Activated CD4-positive, alpha-beta T cell treated with anti-CD3 and anti-CD28 coated beads, Interleukin-2, Interleukin-6, amounts not matched to agents 100 ng/mL and 50 ng/mL, durations not matched to agents 16 hours and 8 hours (primary cell): ENCODE measurements at places on chromosomes 13 and 19.

- no peak for DNase-seq
These were observed 33.6 kb upstream of the UBE2L5 start for GRCh38 chr13:30388406-30389283.

DNA sequence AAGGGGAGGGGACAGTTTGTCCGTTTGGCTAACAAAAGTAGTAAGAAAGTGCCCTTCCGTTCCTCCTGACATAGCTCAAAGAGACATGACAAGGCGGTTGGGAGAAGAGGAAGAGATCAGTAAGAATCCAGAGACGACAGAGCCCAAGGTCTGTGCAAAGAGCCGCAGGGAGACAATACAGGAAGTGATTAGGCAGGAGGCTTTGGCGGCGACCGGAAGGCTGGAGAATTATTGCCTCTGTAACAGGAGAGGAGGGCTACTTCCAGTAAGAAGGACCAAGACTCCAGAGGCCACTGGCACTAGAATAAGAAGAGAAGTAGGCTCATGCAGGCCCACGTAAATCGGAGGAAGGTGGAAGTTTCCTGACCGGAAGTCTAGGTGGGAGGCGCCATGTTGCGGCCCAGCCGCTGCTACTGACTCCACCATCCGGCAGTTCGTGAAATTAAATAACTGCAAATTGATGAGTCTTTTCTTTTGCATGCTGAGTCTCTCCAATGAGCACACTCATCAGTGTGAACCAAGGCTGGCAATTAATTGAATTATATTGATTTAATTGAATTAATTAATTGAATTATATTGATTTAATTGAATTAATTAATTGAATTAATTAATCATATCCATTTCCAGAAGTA, 9.9 kb downstream of the RFX2 start:
- DNase-seq, result peak; percentile 40

DNA sequence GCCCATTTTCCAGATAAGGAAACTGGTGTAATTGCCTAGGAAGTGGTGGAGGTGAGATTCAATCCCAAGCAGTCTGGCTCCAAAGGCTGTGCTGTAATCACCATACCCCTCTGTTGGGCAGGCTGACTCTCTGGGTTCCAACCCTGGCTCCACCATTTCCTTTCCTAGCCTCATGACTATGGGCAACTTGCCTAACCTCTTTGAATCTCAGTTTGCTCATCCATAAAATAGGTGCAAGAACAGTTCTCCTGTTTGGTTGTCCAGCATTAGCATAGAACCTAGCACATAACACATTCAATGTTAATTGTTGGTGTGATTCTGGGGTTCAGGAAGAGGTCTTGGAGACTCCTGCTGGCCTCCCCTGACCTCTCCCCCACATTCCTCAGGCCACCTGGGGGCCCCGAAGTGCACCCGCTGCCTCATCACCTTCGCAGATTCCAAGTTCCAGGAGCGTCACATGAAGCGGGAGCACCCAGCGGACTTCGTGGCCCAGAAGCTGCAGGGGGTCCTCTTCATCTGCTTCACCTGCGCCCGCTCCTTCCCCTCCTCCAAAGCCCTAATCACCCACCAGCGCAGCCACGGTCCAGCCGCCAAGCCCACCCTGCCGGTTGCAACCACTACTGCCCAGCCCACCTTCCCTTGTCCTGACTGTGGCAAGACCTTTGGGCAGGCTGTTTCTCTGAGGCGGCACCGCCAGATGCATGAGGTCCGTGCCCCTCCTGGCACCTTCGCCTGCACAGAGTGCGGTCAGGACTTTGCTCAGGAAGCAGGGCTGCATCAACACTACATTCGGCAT, 2.2 kb downstream of the ZNF576 start:
- DNase-seq, result no peak

GRCh38 chr19:5251096-5252065, 89.2 kb downstream of the PTPRS start:
- DNase-seq, result no peak

- no peak for DNase-seq
These were observed 20.3 kb downstream of the PLA2G4C start for GRCh38 chr19:48090281-48090802.

- DNase-seq, result no peak
These were observed 33.3 kb downstream of the SUGP2 start for GRCh38 chr19:18999896-19000620.

GRCh38 chr13:89034015-89034414, 1362.8 kb downstream of the SLITRK5 start:
- DNase-seq, result no peak

DNA sequence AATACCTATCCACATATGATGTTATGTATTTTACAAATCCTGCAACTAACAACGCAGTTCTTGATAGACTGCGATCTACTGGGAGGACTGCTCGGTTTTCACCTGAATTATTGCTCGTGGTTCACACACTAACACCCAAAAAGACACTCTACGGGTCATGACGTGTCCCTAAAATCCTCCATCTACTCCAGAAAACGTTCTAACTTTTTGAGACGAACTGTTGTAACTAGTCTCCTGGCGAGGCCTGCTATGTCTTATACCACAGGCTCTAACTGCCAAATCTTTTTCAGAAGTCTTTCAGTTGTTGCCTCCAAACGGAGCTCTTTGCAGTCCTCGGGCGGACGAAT, 108.2 kb downstream of the KCNRG start:
- no peak for DNase-seq

DNA sequence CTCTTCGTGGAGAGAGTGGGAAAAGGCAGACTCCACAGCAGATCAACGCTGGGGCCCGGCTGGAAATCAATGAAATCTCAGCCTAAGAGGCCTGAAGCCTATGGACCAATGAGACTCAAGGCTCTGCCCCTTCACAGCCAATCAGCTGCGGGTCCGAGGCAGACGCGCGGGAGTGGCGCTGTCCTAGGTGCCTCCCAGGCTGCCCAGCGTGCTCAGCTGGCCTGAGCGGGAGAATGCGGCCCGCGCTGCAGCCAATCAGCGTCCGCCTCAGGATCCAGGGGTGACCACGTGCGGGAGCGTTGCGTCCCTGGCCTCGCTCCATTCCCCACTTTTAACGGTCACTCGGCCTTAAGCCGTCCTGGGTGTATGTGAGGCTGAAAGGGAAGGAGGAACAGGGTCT, at the start of gene ZBTB32:
Gene ZBTB32 (plus strand): TSS at position 341 of the 400 bp plus-strand sequence. CDS start 10,069 bp downstream, outside the sequence.
- DNase-seq, result peak; percentile 27

- no peak for DNase-seq
These were observed 16.1 kb downstream of the SYDE1 start for GRCh38 chr19:15123031-15123890.

- DNase-seq, result no peak
These were observed 8.6 kb downstream of the RPS9 start for GRCh38 chr19:54209058-54209810.

- DNase-seq, result no peak
These were observed 669.9 kb downstream of the PCDH9 start for GRCh38 chr13:66560189-66560588.

DNA sequence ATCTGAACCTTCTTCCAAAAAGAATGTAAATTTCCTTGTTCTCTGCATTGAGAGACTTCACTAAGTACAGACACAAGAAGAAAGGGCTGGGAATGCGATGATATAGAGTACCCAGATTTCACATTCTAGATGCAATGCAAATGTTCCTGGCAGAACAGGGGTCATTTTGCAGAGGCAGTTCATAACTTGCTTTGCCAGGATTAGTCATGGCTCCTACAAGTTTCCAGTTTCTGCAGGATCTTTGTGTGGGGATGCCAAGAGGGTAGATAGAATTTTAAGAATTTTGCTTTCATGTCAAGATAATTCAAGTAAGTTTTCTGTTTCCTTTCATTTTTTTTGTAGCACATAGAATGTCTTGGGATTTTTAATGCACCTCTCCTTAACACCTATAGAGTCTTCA, 181.2 kb downstream of the FGF9 start:
- no peak for DNase-seq

DNA sequence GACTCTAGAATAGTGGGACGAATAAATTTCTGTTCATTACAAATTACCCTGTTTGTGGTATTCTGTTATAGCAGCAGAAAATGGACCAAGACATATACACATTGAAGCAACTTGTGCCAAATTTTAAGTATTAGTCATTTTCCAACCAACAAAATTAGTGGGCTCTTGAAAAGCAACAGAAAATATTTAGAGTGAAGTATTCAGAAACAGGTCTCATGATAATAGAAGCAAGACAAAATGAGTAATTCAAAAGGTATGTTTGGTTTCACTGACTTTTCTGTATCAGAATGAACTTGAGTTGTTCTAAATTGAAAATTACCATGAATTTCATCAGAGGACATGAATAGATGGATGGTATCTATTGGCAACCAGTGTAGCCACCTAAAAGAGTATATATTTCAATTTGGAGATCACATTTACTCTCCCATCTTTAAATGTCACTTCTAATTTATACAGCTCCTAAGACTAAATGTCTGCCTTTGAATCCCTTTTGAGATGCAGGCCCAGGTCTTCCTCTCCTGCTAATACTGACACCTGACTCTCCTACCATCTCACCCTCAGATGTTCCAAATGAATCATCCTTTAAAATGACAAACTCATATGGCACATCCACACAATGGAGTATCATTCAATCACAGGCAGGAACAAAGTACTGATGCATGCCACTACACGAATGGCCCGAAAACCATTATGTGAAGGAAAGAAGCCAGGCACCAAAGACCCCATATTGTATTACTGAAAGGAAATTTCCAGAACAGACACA, 40.7 kb upstream of the DOCK9 start:
- peak; percentile 23 for DNase-seq

- no peak for DNase-seq
These were observed 18.9 kb upstream of the DPRX start for GRCh38 chr19:53612762-53613526.

DNA sequence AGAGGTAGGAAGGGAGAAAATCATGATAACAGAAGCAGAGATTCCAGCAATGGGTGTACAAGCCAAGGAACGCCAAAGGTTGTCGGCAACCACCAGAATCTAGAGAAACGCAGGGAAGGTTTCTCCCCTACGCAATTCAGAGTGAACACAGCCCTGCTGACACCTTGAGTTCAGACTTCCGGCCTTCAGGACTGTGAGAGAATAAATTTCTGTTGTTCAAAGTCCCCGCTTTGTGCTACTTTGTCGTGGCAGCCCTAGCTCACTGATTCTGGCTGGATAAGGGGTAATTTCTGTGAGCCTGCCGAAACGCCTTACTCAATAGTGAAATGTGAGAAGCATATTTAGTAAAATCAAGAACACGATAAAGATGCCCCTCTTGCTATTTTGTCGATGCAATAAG, 5.3 kb upstream of the CLEC4G start:
- no peak for DNase-seq

DNA sequence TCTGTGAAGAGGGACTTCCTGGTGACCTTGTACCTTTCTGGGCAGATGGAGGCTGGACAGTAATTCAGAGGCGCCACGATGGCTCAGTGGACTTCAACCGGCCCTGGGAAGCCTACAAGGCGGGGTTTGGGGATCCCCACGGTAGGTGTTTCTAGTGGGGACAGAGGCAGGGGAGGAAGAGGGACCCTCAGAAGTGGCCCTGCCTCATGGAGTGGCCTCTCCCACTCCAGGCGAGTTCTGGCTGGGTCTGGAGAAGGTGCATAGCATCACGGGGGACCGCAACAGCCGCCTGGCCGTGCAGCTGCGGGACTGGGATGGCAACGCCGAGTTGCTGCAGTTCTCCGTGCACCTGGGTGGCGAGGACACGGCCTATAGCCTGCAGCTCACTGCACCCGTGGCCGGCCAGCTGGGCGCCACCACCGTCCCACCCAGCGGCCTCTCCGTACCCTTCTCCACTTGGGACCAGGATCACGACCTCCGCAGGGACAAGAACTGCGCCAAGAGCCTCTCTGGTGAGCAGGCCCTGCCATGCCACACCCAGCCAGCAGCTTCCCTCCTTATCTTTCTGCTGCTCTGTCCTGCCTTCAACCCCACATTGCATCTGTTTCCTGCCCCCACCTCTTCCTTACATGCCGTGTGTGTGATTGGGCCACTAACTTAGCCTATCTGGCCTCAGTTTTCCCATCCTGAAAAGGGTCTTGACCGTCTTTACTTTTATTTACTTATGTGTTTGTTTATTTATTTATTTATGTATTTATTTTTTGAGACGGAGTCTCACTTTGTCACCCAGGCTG, 7.3 kb downstream of the ANGPTL4 start:
- DNase-seq, result no peak

- DNase-seq, result no peak
These were observed 18.5 kb upstream of the SPRY2 start for GRCh38 chr13:80359414-80359777.

DNA sequence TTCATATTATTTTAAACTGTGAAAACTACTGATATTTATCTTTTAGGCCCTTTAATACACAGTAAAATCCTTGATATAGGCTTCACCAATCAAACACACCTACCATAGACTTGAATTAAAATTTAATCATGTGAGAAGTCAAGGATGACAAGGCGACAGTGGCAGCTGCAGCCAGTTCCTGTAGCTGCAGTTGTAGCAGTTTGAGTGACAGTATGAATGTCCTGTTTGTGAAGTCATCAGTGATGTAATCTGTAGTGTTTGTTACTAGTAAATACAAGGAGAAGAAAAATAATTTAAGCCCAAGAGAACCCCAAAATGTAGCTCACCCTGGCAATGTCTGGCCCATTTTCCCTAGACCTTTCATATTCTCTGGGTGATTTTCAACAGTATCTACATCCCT, 897.0 kb downstream of the SLITRK6 start:
- no peak for DNase-seq

- no peak for DNase-seq
These were observed 19.9 kb upstream of the CACTIN start for GRCh38 chr19:3646336-3647092.

- DNase-seq, result no peak
These were observed 1251.0 kb downstream of the PCDH17 start for GRCh38 chr13:58882516-58882915.

- DNase-seq, result peak; percentile 82
These were observed 207.4 kb upstream of the RFC3 start for GRCh38 chr13:33610438-33611120.

DNA sequence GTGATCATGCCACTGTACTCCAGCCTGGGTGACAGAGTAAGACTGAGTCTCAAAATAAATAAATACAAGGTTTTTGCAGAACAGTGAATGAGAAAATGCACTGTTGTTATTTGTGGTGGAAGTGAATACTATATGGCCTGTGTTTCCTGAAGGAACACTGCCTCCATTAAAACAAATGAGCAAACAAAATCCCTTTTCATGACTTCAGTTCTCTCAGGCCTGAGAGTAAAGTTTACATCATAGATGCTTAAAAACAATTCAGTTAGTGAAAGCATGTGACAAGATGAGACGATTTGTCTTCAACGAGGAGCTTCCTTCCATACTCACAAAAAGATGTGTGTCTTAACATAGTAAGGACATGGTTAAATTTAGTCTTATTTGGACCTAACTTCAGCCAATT, 14.4 kb downstream of the SPINT2 start:
- DNase-seq, result no peak

GRCh38 chr13:52001120-52001731, 10.0 kb downstream of the ATP7B start:
- DNase-seq, result peak; percentile 42

DNA sequence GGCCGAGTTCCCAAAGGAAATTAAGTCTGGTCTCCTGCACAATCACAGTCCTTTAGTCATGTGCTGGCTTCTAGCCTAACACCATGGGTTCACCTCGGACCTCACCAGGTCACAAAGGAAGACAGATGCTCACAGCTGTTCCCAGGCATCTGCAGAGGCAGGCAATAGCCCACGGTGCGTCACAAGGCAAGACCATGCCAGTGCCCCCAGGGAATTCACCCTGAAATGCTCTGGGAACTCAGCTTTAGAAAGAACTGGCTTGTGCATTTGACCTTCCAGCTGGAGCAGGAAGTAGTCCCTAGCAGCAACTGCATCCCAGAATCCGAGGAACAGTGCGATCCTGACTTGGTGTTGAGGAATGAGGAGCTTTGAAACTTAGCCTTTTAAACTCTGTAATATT, 96.8 kb upstream of the WASF3 start:
- DNase-seq, result no peak
